Stimulated activated CD8-positive, alpha-beta memory T cell treated with anti-CD3 and anti-CD28 coated beads, Interleukin-2, amount 100 ng/mL, for 48 hours (primary cell): ENCODE measurements at places on chromosomes 7 and 10.
A peak's percentile ranks its signal among the peaks of the same experiment; 100 is the strongest.

DNA sequence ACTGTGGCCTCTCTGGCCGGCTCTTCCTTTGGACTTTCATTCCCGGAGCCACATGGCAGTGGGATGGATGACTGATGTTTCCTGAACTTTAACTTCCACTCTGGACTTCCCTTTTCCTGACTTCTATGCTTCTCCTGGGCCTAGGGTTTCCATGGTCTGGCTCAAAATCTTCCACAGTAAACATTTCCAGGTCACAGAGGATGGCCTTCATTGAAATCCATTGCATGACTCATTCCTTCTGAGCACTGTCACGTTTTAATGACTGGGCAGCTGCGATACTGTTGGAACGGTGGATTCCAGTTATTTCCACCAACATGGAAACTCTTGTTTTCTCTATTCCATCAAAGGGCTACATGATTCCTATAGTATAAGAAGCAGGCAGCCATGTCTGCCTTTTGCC is 24.4 kb upstream of the ZNF273 start:
- DNase-seq, result no peak

DNA sequence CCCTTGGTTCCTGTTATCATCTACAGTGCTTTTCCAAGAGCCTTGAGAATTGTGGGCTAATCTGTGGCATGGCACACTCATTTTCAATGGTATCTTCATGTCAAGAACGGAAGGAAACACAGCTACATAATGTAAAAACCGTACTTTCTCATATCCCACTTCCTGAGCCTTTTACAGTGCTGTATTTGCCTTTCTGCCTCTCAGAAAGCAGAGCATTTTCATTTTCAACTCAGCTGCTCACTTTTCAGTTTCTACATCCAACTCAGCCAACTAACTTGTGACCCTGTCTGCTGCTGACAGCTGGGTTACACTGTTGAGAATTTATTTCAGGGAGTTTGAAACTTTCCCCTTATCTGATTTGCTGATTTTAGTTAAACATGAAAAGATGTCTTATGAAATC is 875.8 kb upstream of the KCND2 start:
- no peak for DNase-seq

DNA sequence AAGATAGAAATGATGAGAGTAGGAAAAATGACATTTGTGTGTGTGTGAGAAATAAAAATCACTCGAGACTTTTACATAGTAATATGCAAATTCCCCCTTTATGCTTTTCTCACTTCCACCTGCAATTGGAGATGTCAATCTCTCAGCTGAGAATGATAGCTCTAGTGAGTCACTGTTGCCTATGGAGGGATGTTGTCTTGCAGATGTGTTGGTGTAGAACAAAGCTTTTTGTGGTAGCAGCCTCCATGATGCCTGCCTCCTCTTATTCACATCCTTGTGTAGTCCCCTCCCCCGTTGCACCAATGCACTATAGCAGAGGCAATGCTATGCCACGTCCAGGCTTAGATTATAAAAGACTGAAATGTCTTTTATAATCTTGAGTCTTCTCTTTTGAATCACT is 33.8 kb downstream of the SPAG6 start:
- DNase-seq, result peak; percentile 17

- no peak for DNase-seq
These were observed 106.9 kb upstream of the GNAI1 start for GRCh38 chr7:80027611-80028173.

DNA sequence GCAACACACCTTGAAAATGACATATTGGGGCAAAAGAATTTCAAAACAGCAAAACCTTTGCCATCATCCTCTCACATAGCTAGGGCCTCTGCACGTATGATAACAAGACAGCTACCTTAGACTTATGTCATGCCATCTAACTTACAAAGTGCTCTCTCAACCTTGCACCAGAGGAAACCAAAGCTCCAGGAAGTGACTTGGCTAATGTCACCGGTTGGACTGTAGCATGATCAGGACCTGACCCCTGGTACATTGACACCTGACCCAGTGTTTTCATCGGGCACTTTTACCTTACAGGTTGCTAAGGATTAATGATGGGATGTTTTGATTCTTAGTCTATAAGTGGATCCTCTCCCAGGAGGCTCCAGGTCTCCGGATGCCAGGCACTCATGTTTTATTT is 529.8 kb upstream of the GALNT17 start:
- DNase-seq, result no peak

DNA sequence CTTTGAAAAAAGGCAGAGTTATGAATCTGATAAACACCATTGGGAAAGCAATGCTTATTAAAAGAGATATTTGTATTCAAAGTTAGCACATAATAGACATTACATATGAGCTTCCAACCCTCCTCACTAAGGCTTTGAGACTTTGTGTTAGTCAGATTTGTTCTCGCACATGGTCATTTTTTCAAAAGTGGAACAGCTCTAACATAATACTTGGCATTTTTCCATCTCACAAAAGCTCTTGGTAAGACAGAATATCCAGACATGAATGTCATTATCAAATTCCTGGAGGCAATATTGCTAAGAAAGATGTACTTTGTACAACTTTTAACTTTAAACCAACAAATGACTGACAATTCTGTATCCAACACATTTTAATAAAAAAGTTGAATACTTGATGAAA is 292.4 kb upstream of the SMIM30 start:
- no peak for DNase-seq

- DNase-seq, result no peak
These were observed 33.3 kb downstream of the CRHR2 start for GRCh38 chr7:30648744-30649540.

DNA sequence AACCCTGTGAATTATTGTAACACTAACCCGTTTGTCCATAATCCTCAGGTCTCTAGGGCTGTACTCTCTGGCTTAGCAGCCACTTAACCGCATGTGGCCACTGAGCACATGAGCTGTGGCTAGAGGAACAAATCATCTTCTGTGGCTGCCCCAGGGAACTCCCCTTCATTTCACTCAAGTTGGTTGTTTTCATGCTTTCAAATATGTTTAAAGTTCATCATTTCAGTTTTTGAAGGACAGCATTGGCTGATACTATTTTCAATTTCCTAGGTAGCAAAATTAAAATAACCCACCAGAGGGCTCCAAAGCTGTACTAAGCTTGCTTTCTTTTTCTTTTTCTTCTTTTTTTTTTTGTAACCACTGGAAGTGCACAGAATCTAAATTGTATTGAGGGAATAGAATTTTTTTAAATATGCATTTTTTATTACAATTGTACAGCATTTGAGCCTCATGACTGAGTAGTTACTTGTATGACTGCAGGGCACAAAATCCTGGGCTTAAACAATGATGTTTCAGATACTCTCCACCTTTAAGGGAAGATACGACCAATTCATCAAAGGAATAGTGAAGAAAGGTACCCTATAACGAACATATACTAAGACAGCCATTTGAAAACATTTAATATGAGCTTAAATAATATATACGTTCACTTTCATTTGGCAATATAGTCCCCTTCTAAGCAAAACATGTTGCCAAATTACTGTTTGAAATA is 38.6 kb downstream of the MRC1 start:
- no peak for DNase-seq

DNA sequence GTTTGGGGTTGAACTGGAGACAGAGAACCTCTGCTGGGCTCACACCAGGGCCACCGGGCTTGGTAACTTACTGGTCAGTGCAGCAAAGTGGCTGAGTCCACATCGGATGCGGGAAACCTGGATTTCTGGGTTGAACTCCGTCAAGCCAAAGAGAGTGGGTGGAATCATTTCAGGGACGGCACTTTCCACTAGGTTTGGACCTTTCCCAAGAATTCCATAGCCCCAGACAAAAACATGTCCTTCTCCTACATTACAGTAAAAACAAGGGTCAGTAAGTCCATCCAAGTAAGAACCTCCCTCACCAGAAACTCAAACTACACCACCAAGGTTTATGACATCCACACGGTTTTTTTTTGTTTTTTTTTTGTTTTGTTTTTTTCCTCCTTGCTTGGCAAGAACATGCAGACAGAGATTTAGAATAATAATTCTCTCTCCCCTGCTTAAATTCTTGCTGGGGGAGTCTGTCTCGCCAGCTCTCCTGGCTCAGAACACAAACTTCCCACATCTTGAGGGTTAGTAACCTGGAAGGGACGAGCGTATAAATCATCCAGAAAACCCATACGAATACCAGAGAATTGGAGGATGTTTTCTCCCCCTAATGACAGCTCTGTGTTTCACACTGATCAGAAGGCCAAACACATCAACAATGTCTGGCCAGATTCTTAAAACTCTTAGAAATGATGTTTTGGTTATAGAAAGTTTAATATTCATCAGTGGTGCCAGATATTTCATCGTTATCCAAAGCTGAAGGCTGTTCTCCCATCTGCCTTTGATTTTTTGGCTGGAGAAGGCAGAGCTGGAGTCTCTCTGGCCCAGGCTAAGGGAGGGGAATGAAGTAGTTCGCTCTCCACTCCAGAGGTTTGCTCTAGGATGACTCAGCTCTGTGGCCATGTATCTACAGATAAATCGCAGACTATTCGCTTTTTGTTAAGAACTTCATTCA is 17.5 kb downstream of the RCC1L start:
- no peak for DNase-seq

- DNase-seq, result no peak
These were observed 767 bp downstream of the EIF4EBP2 start for GRCh38 chr10:70404787-70405036.

DNA sequence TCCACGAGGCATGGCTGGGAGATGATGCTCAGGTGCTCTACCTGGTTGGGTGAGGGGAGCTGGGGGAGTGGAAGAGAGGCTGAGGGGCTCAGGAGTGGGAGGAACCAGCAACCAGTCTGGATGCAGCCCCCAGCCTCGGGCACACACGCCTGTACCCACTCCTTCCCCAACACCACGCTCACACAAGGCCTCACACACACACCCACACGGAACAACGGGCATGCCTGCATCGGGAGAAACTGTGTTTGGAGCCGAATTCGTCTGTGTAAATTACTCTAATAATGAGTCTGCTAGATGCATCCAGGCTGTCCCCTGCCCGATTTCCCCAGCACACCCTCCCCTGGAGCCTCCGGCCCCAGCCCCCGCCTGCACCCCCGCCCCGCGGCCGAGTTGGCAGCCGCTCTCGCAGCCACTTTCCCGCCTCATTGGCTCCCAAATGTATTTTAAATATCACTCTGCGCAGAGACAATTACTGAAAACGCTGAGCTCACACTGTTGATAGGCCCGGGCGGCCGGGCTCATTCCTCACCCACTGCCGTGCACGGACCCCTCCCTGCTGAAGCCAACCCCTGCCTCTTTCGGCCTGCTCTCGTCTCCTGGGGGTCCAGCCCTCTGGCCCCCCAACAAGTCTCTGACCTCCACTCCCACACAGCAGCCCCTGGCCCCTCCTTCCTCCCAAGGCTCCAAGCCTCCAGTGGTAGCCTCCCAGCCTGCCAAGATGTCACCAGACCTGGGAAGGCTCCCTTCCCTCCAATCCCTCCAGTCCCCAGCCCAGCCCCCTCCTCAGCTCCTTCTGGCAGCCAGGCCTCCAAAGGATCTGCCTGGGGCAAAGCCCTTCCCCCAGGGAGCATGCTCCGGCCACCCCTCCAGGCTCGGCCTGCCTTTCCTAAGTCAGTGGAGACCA is 11.1 kb downstream of the H2BK1 start:
- DNase-seq, result no peak

DNA sequence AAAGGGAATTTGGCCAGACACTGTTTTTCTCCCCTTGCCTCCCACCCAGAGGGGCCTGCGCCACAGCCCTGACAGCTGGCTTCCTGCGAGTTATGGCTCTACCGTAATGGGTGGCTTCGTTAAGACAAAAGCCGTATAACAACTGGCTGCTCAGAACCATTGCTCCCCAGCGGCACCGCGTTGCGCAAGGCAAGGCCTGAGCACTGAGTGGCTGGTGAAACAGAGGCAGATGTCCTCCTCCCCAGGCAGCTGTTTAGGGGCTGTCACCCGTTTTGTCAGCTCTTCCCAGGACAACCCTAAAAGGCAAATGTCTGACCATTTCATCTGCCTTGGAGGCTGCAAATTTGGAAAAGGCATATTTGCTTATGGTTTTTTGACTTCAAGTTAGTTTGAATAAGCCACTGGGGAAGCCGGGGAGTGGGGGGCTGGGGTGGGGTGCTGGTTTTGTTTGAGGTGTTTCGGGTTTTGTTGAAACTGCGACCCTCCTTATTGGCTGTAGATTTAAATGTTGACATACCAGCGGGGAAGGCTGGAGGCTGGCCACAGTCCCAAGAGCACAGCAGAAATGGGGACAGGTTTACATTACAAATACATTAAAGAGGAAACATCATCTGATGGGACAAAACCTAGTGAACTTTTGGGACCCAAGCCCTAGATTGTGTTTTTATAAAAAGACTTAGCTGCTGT is 681 bp upstream of the SPOCK2 start:
- peak; percentile 52 for DNase-seq

DNA sequence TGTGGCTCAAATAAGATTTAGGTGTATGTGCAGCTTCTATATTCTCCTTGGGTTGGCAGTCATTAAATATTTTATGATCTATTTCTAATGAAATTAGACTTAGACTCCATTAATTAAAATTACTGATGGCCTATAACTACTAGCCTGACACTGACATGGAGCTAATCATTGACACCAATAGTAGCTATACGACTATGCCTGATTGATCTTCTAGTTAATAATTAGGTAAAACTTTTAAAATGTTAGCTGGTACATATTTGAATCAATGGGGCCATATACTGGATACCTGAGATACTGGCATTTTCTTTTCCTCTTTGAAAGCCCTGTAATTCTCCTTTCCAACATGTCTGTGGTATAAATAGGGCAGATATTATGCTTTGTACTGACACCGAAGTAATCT is 14.4 kb downstream of the WEE2 start:
- DNase-seq, result no peak

DNA sequence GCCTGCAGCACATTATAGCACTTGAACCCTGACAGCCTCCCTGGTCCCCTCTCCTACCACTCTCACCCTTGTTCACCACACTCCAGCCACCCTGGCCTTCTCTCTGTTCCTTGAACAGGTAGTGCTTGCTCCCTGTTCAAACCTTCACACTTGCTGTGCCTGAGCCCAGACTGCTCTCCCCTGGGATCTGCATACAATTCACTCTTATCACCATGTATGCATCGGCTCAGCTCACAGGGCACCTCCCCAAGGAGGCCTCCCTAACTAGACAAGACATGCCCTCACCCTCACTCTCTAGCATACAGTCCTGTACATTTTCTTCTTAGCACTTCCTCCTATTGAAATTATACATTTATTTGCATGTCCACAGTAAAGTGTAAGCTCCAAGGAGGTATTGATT is 59.3 kb downstream of the FAM13C start:
- no peak for DNase-seq
